GM23248 (cell line): ENCODE measurements at places on chromosomes 5 and 9.

DNA sequence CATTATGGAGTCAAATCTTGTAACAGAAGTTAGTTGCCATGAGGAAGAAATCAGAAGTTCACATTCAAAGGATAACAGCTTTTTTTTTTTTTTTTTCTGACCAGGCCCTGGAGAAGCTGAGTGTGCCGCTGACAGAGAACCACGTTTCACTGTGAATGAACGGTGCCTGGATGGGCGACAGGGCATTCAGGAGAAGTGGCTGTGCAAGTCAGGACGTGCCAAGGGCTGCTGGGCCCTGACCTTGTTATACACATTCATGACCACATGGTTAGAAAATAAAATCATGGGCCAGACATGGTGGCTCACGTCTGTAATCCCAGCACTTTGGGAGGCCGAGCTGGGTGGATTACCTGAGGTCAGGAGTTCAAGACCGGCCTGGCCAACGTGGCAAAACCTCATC lies 91.6 kb downstream of the ANKH start:
- no peak for DNase-seq

DNA sequence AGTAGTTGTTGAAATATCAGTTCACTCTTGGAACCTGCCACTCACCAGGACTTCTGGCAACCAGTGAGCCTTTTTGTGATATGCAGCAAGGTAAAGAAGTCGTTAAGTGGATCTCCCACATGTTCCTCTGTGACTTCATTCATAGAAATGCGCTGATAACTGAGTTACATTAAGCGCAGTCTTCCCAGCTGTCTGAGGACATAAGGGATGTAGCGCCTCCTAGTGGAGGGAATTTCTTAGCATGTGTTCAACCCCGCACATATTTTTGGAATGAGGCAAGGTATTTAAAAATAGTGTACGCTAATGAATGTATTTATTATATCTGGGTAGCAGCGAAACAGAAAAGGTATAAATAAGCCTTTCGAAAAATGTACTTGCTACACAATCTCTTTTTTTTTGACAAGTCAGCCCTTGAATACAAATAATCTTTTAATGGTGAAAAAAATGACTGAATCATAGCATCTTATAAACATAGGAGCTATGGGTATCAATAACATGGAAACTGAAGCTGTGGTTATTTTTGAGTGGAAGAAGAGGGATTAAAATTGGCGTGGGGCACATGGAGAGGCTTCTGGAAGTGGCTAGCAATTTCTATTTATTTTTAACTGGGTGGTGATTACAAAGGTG lies 38.0 kb downstream of the PALM2AKAP2 start:
- DNase-seq = peak; percentile 98

- peak; percentile 88 for DNase-seq
Measured at GRCh38 chr5:126471875-126472537, 48.8 kb downstream of the GRAMD2B start.

DNA sequence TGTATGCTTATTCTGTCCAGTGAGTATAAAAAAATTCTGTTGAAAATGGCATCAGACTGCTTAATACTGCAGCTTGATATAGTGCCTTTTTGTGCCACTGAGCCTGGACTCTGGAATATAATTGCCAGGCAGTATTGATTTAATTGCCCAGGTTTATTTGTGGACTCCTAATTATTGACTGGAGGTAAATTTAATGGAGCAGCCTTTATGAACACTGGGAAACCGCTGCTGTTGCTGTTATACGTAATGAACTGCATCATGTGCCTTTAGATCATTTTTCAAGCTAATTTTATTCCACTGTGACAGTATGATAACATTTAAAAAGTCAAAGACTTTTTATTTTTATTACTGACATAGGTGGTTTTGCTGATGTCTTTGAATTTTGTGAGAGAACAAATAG lies 90.2 kb upstream of the SH3GL2 start:
- no peak for DNase-seq

DNA sequence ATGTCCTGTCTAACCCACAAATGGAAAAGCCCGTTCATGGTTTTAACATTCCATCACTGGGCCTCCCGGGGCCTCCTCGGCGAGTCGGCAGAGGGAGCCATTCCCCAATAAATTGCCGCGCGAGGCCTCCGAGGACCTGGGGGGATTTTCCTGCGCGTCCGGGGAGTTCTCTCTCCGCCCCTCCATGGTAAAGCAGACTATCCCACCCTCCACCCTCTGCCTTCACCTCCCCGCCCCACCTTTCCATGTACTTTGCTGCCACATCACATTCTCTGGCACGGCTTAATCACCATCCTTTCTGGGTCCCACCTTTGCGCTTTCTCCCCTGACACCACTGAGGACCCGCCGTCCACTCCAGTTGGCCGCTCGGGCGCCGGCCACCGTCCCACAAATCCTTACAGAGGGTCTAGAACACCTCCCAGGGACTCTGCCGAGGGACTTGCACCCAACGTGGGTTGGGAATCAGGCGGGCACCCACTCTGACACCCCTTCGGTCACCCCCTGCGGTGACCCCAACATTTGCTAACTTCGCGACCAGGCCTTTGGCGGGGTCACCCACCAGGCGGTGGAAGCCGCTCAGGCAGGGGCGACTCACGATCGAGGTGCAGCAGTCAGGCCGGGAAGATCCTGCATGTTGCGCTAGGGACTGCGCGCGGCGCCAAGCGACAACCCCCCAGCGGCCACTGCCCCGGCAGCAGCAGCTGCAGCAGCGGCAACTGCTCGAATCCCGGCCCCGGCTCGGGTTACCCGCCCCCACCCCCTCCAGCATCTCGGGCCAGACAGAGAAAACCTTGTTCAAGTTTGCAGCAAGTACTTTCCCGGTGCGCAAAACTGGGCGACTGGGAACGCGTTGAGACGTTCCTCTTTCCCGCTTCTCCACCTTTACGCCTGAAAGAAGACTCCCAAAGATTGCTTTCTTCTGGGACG lies at the start of gene MEGF10:
TSS of gene MEGF10 (plus strand) at position 778 of the 927 bp plus-strand sequence. CDS start 40,513 bp downstream, outside the sequence.
- peak; percentile 73 for DNase-seq
